ENCODE measurements at places on chromosomes 3 and 15.

DNA sequence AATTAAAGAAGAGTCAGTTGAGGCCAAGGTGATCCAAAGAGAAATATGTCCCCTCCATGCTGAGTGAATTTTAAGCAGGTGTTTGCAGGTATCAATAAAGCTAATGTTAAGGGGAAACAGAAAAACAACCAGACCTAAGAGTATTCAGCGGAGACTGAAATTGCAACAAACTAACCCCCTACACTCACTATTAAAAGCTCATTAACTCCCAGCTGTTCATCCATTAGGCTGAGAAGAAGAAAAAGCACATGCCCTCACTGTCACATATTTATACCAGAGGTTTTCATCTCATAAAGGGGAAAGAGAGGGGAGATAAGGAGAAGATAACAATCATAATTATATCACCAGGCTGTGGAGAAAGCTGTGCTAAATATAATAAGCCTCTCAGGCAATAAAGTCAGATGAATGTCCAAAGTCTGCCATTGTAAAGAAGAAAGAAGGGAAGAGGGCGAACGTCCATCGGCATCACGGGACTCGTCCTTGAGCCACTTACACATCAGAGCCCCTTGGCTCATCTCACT lies 145.2 kb downstream of the TAFA4 start:
- no peak for DNase-seq

GRCh38 chr15:39542385-39543065 lies 38.4 kb upstream of the THBS1 start:
- DNase-seq = no peak

DNA sequence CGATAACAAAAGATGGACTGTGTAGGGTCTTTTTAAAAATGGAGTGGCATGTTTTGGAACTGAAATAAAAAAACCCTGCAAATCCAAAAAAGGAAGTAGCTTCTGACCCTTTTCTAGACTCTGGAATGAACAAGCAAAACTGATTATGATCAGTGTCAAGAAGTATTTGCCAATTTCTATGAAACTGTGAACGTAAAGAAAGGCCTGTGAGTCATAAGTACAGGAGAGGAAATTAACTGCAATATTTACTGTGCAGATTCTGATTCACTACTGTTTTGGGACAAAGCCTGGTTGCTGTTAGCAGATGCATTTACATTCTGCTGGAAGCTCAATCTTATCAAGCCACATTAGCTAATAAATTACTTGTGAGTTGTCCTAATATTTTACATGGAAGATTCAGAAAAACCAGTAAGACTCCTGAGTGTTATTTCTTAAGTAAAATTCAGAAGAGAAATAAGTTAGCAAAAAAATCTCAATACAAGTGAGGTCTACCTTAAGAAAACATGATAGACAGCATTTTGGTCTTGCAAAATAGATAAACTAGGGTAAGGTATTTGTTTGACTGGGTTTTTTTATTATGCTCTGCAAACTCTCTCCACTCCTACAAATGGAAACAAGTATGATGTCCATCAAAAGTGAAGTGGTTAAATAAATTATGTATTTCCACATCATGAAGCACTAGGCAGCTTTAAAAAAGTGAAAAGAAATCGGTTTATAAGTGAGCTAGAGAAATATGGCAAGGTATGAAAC lies 90.2 kb upstream of the LMOD3 start:
- DNase-seq = peak; percentile 63

GRCh38 chr3:170785454-170785853 lies 84.5 kb downstream of the RPL22L1 start:
- no peak for DNase-seq

- no peak for DNase-seq
Measured at GRCh38 chr15:63340353-63340752, 41.3 kb downstream of the CA12 start.

DNA sequence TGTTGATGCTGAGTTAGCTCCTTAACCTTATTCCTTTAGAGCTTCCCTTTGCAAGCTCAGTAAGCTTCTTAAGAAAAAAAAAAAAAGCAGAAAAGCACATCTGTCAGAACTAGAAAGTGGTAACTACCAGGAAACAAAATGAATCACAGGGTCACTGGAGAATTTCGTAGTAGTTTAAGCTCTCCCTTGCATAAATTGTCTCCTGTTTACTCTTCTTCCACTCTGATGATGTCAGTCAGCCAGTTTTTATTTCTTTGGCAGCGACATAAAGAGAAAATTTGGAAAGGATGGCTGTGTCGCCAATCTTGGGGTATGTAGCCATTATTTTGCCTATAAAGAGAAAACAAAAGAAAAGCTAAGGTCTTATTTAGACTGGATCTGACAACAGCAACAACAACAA lies 3.2 kb upstream of the GABRR3 start:
- no peak for DNase-seq

DNA sequence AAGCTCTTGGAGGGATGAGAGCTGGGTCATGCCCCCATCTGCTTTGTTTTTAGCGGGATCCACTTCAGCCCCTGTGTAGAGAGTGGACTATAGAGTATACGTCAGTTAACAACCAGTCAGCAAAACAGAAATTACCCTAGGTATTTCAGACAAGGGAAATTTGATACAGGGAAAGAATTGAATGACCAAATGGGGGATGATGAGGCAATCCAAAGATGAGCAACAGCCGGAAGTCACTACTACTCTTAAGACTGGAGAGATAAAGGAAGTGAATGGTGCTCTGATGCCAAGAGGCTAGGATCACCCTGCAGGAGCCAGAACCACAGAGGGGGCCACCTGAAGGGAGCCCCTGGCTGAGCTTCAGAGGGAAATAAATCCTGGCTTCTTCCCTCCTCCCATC lies 1.7 kb upstream of the GPR62 start:
- DNase-seq = no peak

- DNase-seq = no peak
Measured at GRCh38 chr3:67302489-67302888, 304.4 kb downstream of the KBTBD8 start.

DNA sequence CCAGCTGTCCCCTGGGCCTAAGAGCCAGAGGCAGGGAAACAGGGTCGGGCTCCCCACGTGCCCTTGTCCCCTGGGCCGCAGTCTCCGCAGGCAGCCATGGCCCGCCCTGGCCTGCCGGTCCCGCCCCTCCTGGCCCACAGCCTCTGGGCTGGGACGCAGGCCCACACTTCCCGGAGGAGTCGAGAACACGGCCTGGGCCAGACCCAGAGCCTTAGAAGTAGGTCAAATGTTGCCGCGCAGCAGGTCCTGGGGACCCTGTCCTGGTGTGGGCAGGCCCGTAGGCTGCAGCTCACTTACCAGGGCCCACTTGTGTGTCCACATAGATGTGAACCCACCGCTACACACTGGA lies 4.3 kb upstream of the MYL3 start:
- DNase-seq = no peak

- DNase-seq = no peak
Measured at GRCh38 chr3:146465693-146466465, 3.5 kb downstream of the PLSCR2 start.

GRCh38 chr15:89551550-89551949 lies 23.7 kb upstream of the TICRR start:
- DNase-seq = no peak

GRCh38 chr15:89900849-89901248 lies 7.1 kb upstream of the AP3S2 start:
- no peak for DNase-seq

DNA sequence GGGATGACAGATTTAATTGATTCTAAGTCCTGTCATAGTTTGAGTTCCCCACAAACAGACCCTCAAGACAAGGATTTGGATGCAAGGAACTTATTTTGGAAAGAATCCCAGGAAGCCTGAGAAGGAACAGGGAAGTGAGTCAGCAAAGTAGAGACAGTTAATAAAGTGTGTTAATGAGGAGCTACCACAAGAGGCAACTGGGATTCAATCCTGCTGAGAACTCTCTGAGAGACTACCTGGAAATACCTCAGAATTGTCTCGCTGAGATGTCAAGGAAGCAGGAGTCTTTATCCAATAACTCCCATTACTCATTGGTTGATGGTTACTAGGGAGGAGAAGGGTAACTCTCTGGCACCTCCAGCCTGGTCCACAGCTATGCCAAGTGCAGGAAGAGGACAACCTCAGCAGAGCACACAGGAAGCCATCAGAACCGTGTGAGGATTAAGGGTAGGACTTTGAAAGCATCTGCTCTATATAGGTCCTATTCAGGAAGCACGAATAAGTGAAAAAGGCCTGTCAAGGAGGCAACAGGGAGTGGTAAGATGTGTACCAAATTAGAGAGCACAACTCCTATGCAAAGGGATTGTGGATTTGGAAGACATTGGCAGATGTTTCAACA lies 311.1 kb upstream of the KCNH8 start:
- DNase-seq = no peak

- no peak for DNase-seq
Measured at GRCh38 chr3:12670365-12671119, 6.6 kb upstream of the RAF1 start.

DNA sequence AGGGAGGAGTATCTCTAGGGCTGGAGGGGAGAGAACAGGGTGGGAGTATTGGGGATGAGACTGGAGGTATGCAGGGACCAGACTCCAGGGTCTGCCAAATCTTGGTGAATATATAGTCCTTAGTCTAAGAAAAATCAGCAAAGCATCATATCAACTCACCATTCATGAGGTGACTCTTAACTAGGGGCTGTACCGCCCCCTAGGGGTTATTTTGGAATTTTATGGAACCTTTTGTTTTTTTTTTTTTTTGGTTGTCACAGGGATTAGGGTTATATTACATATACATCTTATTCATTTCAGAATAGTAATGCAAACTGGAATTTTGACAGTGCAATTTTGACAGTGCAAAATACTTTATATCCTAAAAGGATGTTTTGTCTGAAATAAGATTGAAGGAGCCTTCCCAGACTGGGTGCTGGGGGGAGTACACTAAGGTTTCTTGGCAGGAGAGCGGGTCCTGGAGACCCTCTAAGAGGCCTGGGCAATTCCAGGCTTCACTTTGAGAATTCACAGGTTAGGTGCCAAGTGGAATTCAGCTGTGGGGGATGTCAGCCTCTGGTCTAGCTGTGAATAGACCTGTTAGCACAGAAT lies 7.5 kb downstream of the CMTM7 start:
- DNase-seq = no peak

- DNase-seq = no peak
Measured at GRCh38 chr3:114444216-114444615, 150.4 kb downstream of the TIGIT start.

- no peak for DNase-seq
Measured at GRCh38 chr3:71684757-71685386, 40.3 kb downstream of the EIF4E3 start.

- no peak for DNase-seq
Measured at GRCh38 chr15:52111517-52112202, 915 bp downstream of the BCL2L10 start.

DNA sequence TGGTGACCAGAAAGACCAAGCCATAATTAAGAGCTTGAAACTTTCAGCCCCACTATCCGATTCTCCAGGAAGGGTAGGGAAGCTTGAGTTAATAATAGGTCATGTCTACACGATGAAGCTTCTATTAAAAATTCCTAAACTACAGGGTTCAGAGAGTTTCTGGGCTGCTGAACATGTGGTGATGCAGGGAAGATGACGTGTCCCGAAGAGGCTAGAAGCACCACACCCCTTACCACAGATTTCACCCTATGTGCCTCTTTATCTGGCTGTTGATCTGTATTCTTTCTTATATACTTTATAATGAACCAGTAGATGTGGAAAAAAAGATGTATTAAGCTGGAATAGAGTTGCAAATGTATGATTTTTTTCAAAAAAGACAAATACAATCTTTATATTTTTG lies 473.4 kb downstream of the NLGN1 start:
- no peak for DNase-seq

DNA sequence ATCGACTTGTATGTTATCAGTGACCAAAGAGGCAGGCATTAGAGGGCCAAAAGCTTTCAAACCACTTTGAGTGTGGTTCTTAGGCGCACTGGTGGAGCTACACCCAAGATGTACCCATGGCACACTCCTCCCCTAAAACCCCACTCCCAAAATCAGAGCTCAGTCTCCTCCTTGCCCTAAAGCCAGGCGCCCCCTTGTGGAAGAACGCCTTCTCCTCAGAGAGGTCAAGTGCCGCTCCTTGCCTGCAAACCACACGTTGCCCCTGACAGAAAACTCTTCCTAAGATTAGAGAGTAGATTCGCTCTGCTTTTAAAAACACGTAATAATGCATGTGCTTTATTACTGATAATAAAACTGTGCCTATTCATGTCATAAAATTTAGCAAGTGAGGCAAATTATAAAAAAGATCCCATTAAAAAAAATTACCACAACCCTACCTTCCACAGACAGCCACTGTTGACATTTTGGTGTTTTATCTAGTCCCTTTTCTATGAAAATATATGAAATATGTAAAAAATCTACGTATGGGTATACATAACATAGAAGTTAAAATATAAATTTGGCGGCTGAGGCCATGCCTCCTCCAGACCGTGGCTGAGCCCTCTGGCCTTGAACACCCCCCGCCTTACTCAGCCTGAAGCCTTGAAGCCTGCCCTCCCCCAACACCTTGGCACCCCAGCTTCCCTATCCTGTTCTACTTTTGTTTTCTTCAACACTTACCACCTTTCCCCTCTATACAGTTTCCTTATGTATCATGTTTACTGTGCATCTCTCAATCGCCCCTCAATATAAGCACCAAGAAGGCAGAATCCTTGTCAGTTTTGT lies 33.5 kb downstream of the BCL2L10 start:
- no peak for DNase-seq

DNA sequence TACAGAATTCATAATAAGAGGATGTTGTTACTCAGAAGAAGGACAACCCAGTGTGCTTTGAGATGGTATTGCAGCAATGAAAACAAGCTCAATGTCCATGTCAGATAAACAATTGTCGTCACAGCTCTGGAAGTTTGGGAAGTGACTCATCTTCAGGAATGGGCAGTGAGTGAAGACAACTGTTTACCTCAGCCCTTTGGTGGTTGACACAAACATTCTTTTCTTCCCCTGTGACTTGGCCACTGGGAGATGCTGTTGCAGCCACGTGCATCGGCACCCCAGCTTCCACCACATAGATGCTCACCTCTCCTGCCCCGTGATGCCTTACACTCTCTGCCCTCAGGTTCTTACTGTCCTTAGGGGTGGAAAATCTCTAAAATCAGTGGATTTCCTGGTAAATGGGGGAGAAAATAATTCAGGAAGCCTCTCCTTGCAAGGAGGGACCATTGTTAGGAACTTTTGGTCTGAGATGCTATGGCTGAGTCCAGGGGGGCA lies 114.1 kb upstream of the GALNT15 start:
- DNase-seq = peak; percentile 92

- no peak for DNase-seq
Measured at GRCh38 chr15:70045045-70045444, 52.7 kb downstream of the TLE3 start.

DNA sequence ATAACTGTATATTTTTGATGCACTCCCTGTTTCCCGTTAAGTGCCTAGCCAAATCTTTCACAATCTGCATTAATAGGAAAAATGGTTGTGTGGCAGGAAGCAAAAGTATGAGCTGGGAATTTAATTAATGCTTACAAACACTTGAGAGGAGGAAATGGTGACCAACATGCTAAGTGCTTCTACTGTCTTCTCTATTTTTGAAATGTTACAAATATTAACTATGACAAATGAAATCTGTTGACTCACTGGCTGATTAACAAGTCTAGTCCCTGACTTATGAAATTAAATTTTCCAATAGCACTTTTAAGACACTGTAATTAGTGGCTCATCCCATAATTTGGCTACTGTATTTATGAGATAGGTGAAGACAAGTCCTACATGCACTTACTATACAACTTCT lies 446.9 kb upstream of the DPPA4 start:
- no peak for DNase-seq

All from kidney epithelial cell (primary cell).